ENCODE measurements at places on chromosomes 7 and 10. TPM values are rescaled to one million over a fixed set of nuclear protein-coding genes. Genes with fewer than 3 reads are reported as not detected.
A peak's percentile ranks its signal among the peaks of the same experiment; 100 is the strongest.

- DNase-seq: peak; percentile 70
Measured at GRCh38 chr7:130896898-130897514, 163.0 kb upstream of the KLF14 start.

GRCh38 chr10:22620140-22620857, 94.1 kb downstream of the PIP4K2A start:
- DNase-seq: no peak

DNA sequence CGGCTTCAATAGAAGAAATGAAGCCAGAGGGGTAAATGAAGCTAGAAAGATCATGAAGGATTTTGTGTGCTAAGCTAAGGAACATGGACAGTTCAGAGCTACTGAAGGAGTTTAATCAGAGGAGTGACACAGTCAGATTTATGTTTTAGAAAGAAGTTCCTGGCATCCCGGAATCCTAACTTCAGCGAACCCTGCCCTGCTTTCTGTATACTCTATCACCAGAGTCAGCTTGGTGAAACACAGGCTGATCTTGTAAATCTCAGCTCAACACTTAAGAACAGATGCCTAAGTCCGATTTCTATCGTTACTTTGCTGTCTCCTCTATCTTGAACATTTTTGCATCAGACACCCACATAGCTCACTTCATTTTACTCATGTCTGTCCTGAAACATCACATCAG, 9.1 kb downstream of the AHR start:
- DNase-seq: no peak

DNA sequence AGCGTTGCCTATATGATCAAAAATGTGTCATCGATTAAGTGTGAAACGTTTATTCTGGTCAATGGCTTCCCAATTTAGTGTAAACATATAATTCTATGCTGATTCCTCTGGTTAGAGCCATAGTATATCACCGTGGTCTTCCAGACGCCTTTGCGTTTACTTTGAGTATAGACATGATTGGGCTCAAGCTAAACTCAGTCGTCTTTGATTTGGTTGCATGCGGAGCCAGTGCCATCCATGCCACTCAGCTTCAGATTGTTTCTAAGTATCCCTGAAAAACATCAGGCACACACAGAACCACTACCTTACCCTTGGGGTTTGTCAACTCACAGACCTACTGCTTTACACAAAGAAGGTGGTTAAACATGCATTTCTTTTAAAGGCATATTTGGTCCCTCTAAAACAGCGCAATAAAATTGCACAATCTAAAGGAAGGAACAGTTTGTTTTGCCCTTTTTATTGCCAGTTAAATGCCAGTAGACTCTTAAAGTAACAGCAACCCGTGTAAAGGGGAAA, 273.6 kb upstream of the KLF6 start:
- DNase-seq: no peak

DNA sequence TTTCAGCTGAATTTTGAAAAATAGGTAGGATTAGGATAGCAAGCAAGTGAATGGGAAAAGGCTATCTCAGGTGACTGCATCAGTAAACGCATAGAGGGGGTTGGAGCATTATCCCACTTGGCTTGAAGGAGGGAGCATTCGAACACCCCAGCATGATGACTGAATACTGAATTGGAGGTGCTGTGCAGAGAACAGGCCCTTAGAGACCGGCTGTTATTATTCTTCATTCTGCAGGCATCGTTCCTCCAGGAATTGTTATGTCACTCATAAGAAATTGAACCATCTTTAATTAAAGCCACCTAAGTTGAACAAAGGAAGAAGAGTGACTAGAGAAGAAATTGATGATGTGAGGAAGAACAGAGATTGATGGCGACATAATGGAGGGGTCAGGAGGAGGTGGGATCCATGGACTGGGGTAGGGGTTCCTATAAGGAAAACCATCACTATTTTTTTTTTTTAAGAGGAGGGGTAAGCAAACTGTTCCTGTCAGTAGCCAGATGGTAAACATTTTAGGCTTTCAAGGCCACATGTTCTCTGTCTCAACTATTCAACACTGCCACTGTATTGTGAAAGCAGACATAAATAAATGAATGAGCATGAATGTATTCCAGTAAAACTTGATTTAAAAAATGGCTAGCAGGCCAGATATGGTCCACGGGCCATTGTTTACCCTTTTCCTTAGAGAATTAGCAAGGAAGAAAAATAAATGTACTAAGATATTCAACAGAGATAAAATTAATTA, 264.7 kb upstream of the TAC1 start:
- DNase-seq: no peak

EMX2 gene
- 2.8 TPM for total RNA-seq

TDRD1 gene
- not detected for total RNA-seq
